MM.1S (cell line): ENCODE measurements at places on chromosomes 2 and 18.
A peak's percentile ranks its signal among the peaks of the same experiment; 100 is the strongest.

DNA sequence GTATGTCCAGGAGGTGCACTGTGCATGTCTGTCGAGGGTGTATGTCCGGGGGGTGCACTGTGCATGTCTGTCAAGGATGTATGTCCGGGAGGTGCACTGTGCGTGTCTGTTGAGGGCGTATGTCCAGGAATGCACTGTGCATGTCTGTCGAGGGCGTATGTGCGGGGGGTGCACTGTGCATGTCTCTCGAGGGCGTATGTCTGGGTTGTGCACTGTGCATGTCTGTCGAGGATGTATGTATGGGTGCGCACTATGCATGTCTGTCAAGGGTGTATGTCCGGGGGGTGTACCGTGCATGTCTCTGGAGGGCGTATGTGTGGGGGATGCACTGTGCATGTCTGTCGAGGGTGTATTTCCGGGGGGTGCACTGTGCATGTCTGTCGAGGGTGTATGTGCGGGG lies 249.3 kb upstream of the MYT1L start:
- no peak for DNase-seq

DNA sequence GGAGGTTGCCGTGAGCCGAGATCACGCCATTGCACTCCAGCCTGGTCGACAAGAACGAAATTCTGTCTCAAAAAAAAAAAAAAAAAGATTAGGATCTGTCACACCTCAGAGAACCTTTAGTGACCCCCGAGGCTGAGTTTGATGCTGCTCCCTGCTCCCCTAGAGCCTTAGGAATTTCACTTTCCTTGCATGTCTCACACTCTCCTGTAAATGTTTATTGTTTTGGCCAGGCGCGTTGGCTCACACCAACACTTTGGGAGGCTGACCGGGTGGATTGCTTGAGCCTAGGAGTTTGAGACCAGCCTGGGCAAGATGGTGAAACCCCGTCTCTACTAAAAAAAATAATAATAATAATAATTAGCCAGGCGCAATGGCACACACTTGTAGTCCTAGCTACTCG lies 31.5 kb downstream of the SRSF7 start:
- DNase-seq = no peak

DNA sequence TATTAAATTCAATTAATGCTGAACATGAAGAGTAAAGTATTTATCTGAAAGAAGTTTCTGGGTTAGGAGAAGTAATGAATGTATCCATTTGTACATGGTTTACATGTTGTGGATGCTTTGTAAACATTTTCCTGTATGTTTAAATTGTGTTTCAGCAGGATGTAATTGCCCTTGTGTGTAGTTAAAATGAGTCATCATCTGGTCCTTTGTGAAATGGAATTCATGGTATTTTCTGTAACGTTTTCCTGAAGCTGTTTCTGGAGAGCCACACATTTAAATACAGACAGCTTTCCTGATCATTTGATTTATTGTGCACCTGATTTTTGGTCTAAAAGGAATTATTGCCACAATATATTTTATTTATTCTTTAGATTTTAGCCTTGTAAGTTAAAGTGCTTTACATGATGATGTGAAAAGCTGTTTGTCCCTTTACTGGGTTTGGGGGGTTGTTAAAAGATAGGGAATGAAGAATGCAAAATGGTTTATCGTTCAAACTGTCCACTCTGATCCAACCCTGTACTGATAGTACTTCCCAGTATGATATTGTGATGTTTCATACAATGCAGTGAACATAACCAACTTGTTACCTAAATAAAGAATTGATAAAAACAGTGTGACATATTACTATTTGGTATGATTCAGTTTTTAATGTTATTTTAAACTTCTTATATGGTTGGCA lies 41.7 kb upstream of the SLC3A1 start:
- no peak for DNase-seq

GRCh38 chr2:19899985-19900930 lies 1.5 kb downstream of the TTC32 start:
- DNase-seq = peak; percentile 56

DNA sequence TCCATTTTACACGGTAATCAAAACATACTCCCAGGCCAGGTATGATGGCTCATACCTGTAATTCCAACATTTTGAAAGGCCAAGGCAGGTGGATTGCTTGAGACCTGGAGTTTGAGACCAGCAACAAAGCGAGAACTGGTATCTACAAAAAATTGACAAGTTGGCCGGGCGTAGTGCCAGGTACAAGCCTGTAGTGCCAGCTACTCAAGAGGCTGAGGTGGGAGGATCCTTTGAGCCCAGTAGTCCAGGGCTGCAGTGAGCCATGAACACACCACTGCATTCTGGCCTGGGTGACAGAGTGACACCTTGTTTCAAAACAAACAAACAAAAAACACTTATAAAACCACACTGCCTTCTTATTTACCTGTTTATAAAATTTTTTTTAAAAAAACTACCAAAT lies 80.8 kb downstream of the GAREM1 start:
- DNase-seq = no peak
